ENCODE measurements at places on chromosomes 7 and 10. TPM values are rescaled to one million over a fixed set of nuclear protein-coding genes. Genes with fewer than 3 reads are reported as not detected.
A peak's percentile ranks its signal among the peaks of the same experiment; 100 is the strongest.

DNA sequence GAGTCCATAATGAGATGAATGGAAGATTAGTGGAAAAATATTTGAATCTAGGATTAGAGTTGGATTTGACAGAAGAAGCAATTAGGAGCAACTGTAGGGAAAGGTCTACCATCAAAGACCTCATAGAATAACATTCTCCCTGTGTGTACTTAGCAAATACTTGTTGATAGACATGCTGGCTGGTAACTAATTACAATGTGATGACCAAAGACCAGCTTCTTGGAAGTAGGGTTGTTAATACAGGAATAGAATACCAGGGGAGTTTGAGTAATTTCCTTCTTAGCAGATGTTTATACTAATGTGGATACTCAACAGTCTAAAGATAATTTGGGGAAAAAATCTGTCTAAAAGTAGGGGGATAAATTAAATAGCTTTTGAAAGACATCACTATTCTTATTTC is 357.5 kb upstream of the BMPER start:
- DNase-seq = no peak

GRCh38 chr7:30915005-30915601 is 3.5 kb downstream of the AQP1 start:
- no peak for DNase-seq

DNA sequence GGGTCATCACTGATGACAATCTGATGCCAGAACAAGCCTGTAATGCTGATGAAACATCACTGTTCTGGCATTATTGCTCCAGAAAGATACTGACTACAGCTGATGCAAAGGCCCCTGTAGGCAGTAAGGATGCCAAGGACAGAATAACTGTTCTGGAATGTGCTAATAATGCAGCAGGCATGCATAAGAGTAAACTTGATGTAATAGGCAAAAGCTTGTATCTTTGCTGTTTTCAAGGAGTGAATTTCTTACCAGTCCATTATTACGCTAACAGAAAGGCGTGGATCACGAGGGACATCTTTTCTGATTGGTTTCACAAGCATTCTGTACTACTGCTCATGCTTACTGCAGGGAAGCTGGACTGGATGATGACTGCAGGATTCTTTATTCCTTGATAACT is 18.7 kb downstream of the LCOR start:
- no peak for DNase-seq

GRCh38 chr7:150612925-150613324 is 19.3 kb downstream of the GIMAP6 start:
- no peak for DNase-seq

GRCh38 chr10:35349389-35349915 is 13.1 kb downstream of the CCNY start:
- DNase-seq = no peak

GRCh38 chr7:131692131-131692960 is 135.9 kb upstream of the PODXL start:
- peak; percentile 58 for DNase-seq

GRCh38 chr10:132406750-132407149 is 9.8 kb downstream of the PWWP2B start:
- DNase-seq = no peak

- no peak for DNase-seq
Observed at GRCh38 chr10:132630156-132630555, 92.6 kb downstream of the INPP5A start.

DNA sequence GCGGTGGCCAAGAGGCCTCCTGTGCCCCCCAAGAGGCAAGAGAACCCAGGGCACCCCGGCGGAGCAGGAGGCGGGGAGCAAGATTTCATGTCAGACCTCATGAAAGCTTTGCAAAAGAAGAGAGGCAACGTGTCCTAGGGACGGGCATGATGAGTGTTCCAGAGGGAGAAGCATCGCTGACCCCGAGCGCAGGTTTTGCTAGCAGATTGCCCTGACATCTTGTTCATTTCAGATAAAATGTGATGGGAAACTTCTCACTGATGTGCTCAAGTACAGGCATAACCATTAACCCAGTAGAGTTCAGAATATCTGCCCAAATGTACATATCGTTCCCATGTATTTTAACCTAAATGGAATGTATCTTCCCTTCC is 129.2 kb downstream of the APBB1IP start:
- no peak for DNase-seq

- no peak for DNase-seq
Observed at GRCh38 chr7:37449621-37450020, 957 bp upstream of the ELMO1 start.

- DNase-seq = no peak
Observed at GRCh38 chr7:78427209-78427608, 628.6 kb downstream of the PHTF2 start.

GRCh38 chr7:37054624-37055241 is 330.4 kb upstream of the AOAH start:
- DNase-seq = no peak

DNA sequence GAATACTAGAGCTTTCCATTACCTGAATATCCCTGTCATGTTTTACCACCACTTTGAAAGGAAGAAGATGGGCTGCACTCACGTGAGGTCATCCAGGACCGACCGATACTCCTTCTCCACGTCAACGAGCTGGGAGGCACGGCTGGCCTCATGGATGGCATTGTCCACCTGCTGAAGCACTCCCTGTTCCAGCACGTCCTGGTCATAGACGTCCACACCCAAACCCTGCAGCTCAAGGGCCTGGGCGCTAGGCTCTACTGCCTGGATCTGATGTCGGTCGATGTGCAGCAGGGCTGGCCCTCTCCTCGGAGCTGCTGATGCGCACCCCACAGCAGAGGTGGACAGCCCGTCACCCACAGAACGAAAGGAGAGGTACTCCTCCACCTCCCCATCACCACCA is 6.5 kb downstream of the ERCC6 start:
- DNase-seq = no peak

GRCh38 chr7:129188372-129188891 is at the start of gene SMO:
TSS of gene SMO (plus strand) at chr7:129188633. CDS start at chr7:129189152, 519 bp downstream.
- DNase-seq = no peak

DNA sequence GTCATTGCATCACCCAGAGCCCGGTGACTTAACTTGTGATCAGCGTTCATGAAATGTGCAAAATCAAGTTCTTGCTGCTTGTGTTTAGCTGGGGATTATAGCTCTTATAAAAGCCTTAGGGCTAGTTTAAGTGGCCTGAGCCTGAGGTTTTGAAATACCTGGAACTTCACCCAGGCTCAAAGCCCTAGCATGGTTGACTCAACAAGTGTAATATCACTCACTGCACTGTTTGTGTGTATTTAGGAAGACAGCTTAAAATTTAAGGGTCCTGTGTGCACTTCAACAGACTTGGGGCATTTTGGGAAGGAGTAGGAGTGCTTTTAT is 489.5 kb downstream of the GATA3 start:
- DNase-seq = no peak

DNA sequence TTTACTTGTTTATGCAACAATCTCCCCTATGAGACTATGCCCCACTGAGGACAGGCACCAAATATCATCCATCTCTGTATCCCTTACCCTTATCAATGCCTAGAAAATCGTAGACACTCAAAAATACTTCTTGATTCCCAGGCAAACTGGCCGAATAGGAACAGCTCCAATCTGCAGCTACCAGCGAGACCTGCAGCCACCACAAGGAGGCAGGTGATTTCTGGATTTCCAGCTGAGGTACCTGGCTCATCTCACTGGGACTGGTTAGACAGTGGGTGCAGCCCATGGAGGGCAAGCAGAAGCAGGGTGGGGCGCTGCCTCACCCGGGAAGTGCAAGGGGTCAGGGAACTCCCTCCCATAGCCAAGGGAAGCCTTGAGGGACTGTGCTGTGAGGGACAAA is 10.8 kb upstream of the PPP1R3C start:
- no peak for DNase-seq

GRCh38 chr10:100158044-100158805 is 27.6 kb downstream of the ERLIN1 start:
- DNase-seq = no peak

DNA sequence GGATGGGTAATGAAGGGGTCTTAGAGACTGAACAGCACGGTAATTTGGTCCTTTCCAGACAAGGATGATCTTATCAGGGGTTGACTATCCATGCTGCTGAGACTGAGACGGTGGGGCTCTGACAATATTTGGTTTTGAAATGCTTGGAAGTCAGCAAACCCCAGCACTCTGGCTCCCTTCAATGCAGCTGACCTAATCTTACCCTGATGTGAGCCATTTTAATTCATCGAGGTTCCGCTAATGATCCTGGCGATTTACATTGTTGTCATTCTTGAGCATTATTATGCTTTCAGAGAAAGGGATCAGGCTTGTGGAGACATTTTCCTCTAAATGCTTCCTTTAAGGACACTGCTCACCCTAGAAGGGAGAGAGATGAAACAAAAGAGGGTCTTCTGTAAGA is 114.6 kb upstream of the BMPER start:
- no peak for DNase-seq

GRCh38 chr10:938941-939678 is 7.6 kb upstream of the LARP4B start:
- DNase-seq = peak; percentile 28

CPED1 gene
- total RNA-seq = not detected

PLEKHA1 gene
- 9.6 TPM for total RNA-seq

AGAP6 gene
- 16.7 TPM for total RNA-seq

PON1 gene
- total RNA-seq = not detected

AEBP1 gene
- 13.0 TPM for total RNA-seq

MEOX2 gene
- not detected for total RNA-seq

CXCL12 gene
- not detected for total RNA-seq

PRKCQ gene
- 60.1 TPM for total RNA-seq

TMEM213 gene
- not detected for total RNA-seq

Data from activated CD8-positive, alpha-beta T cell treated with anti-CD3 and anti-CD28 coated beads, Interleukin-2, amount 10 ng/mL, durations not matched to agents 7 days and 5 days (primary cell).